ELF-1 (cell line): ENCODE measurements at places on chromosomes 12 and 14.

DNA sequence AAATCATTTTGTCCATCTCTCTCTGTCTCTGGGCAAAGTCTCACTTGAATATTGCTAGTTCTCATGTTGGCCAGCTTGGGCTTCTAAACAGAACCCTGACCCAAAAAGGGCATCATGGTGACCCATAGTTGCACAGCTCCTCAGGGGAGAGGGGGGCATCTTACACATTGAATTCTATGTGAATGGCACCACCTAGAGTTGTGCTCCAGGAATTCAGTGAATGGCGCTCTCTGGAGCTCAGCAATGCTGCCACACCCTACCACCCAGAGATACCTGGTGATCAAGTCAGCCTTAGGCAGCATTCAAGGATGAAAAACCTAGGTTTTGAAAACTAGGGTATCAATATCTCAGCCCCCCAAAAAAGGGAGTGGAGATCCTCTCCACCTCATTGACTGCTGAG lies 50.6 kb downstream of the SMUG1 start:
- DNase-seq: no peak

DNA sequence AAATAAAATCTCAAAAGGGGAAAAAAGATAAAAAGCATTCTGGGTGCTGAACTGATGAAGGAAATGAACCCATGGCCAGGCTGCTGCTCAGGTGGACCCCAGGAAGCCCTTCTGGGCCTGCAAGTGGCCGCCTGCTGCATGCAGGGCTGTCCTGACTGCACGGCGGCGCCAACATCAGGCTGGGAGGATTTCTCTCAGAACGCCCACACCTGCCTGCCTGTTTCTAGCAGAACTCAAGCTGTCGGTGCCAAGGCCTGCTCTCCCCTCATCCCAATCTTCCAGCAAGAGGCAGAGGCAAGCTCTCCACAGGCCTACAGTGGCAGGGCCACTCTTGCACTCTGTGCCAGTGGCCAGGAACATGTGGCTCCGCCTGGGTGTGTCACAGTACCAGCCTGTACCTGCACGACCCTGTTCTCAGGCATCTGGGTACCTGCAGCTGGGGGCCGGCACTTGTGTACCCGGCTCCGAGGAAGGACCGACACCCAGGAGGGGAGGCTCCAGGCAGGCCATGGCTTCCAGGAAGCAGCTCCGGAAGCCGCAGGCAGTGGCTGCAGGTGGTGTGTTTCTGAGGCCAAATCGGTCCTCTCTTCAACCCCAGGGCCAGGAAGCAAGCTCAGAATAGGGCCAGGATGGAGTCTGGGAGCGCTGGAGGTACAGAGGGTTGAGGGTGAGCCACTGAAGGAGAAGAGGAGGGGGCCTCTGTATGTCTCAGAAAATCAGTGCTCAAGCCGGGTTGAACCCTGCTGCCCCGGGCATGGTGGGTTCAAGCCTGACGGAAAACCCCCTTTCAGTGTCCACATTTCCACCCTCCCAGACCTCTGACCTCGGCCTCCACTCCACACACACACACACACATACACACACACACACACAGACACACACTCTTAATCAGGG lies 2.5 kb upstream of the INF2 start:
- DNase-seq: no peak

DNA sequence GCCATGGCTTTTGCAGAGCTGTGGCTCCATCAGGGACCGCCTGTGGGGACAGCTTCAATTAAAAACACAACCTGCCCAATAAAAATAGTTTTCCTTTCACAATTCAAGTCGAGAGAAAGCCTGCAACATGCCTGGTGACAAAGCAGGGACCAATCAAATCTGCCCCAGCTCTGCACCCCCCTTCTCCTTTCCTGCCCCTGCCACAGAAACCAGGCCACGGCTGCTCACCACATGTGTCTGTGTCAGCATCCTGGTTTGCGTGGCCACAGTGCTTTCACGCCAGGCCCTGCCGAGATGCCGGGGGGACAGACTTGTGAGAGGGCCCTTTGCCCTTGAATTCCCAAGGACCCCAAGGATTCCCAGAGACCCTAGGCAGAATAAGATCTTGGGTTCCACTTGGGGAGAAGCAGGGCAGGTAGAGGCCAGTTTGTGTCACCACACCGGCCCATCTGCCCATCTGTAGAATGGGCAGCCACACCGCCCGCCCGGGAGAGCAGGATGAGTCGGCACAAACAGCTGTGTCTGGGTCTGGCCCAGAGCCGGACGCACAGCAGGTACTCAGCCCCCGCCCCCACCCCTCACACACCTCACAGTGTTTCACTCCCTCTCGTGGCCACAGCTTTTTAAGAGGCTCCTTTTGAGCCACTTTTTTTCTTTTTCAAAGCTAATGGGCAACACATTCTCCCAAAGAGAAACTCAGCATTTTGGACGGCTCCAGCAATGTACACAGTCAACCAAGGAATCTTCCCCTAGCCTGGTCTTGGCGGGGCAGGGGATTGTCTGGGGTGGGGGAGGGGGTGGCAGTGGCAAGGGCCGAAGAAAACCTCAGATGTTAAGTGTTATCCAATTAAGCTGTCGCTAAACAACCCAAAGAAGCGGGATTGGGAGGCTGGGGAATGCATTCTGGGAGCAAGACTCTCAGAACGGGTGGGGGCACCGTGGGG lies 41.5 kb downstream of the BCL11B start:
- peak; percentile 75 for DNase-seq

- peak; percentile 45 for DNase-seq
These were observed 14.2 kb upstream of the RASSF3 start for GRCh38 chr12:64595863-64596793.

DNA sequence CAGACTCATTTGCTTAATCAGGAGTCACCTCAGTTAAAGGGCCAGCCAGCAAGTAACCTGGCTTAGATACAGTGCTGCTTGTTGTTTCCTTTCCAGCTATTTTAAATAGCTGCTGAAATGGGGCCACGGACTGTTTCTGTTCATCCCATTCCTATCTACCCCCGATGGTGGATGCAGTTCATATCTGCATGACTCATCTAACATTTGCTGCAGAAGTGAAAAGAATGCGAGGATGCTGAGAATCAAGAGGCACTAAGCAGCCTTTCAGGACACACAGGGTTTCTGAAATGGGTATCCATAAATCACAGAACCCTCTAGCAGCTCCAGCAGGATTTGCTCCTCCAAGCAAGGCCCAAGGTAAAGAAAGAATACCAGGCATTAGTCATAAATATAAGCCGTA lies 60.2 kb upstream of the RTRAF start:
- no peak for DNase-seq

DNA sequence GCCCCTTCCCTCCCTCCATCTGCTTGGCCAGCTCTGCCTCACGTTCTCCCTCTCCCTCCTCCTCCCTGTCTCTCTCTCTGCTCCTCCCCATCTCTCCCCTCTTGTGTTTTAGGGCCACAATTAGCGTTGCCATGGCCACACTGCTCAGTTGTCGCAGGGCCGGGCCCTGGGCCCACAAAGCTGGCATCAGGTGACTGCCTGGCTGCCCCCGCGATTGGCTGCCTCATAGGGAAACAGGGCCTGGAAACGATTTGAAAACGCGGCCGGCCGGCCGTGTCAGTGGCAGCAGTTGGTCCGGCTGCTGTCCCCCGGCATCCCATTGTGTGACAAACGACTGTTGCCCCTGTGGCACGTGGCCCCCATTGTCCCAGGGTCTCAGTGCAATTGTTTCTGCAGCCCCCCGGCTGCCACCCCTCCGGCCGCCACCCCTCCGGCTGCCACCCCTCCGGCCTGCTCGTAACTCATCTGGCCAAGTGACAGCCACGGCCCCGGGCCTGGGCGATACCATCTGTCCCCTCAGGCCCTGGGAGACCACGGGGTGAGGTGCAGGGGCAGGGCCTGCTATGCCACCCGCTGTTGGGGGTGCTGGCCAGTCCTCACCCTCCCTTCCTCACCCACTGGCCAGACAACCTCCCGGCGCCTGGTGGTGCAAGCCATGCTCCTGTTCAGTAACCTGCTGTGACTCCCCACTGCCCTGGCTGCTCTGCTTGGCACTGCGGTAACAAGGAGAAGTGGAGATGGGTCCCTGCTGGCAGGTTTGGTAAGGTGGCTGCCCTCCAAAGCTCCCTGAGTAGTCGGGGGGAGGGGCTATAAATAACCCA lies 17.4 kb downstream of the FOXN4 start:
- DNase-seq: peak; percentile 86

- DNase-seq: no peak
These were observed 39.5 kb upstream of the NOS1 start for GRCh38 chr12:117400912-117401311.

DNA sequence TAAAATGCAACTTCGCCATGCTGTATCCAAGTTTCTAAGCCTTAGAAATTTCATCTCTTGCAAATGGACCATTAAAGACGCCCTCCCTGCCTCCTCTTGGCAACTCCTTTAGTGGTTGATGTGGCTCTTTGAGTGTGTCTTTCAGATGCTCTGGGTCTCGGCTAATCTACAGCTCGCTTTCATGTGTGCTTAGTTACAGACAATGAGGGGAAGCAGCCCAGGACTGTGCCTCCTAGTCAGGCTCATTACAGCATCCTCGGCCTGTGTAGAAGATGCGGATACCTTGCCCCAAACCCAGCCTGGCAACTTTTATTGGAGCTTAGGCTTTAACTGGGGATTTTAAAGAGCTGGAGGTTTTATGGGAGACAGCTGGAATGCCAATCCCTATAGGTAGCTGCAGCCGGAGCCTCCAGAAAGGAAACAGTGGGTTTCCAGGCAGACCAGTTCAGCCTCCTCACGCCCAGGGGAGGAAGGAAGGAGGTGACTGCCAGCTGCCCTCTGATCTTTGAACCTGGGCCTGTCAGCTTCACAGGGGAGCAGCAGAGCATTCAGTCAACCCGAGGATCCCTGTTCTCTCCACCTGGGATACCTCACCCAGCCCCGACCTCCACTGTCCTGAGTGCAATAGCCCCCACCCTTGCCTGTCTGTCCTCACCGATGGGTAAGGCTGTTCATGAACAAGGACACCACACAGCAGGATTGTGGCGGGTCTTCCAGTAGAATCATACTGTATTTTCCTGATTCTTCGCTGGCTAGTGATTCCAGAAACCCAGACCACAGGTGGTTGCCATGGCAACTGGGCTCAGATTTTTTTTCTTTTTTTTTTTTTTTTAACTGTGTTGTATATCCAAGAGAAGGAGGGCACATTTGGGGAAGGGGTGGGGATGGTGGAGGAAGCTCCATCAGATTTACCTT lies 638.5 kb downstream of the MED13L start:
- DNase-seq: peak; percentile 51

DNA sequence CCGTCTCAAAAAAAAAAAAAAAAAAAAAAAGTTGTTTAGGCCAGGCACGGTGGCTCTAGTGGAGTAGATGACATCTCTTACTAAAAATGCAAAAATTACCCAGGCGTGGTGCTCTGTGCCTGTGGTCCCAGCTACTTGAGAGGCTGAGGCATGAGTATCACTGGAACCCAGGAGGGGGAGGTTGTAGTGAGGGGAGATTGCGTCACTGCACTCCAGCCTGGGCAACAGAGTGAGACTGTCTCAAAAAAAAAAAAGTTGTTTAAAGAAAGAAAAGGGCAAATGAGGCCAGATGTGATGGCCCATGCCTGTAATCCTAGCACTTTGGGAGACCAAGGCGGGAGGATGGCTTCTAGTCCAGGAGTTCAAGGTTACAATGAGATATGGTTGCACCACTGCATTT lies 36.6 kb upstream of the SPPL3 start:
- no peak for DNase-seq

DNA sequence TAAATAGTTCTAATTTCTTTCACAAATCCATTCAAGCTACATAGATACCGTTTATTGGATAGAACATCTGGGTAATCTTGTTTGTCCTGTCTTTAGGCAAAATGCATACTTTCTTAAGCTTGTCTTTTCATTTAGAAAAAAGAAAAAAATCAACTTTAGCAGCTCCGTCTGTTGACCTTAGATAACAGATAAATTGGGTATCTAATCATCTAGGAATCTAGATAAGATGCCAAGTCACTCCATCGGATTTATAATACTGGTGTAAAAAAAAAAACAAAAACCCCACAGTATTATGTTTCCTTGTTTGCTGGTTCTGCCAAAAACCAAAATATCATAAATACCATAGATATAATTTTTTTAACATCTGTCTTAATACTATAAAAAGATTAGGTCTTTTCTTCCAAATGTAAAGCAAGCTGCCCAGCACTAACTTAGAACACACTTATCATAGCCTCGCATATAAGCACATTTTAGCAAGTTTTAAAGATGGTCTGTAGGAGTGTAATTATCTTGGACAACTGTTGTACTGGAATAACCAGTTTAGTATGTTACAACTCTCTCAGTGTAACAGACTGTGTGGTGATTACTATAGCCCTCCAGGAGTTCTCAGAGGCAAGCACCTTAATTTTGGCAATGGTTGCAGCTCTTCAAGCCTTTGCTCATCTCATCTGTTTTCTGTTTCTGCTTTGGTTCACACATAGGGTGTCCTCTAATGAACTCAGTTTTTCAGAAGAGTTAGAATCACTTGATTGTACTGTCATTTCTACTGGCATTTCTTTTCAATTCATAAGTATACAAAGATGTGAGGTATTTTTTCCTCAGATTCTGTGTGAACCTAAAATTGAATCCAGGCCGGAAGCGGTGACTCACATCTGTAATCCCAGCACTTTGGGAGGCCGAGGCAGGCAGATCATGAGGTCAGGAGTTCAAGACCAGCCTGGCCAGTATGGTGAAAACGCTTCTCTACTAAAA lies 83.1 kb downstream of the ANO6 start:
- DNase-seq: peak; percentile 33

- DNase-seq: no peak
These were observed 13.8 kb upstream of the TMTC2 start for GRCh38 chr12:82672811-82673495.

GRCh38 chr14:63524537-63525155 lies 18.5 kb downstream of the PPP2R5E start:
- no peak for DNase-seq

DNA sequence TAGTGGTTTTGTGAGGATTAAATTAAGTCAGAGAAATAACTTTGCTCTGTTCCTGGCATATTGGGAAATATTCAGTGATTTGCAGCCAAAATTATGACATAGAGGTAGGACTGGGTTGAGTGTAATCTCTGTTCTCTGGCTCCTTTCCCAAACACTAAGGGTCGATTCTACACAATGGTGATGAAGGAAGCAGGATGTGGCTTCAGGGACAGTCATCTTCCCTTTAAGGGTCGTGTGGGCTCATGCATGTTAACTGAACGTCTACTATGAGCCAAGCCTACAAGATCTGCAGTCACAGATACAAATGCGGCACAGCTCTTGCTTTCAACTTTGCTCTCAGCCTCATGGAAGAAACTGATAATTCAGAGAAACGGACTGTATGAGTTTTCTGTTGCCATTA lies 381.6 kb downstream of the VRK1 start:
- DNase-seq: no peak

DNA sequence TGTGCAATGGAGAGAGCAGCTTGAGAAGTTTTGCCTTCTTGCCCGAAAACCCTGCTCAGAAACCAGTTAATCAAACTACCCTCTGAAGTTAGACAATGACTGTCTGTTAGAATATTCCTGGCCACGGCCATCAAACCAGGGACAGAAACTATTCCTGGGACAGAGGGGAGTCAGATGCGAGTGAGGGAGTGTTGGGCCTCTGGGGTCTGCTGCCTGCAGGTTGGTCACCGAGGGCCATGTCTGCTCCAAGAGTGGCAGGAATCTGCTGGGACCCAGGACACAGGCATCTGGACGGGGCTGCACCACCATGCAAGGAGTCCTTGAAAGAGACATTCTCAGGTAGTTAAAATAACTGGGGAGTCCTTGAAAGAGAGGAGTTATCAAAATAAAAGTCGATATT lies 16.9 kb upstream of the EIF2B2 start:
- no peak for DNase-seq

GRCh38 chr14:66606826-66607225 lies 98.9 kb downstream of the GPHN start:
- DNase-seq: no peak

GRCh38 chr12:52537101-52537500 lies 15.8 kb downstream of the KRT71 start:
- DNase-seq: no peak
